ENCODE measurements at places on chromosomes 4 and X.
A peak's percentile ranks its signal among the peaks of the same experiment; 100 is the strongest.

GRCh38 chr4:117965622-117966021, 68.7 kb upstream of the NDST3 start:
- no peak for DNase-seq

DNA sequence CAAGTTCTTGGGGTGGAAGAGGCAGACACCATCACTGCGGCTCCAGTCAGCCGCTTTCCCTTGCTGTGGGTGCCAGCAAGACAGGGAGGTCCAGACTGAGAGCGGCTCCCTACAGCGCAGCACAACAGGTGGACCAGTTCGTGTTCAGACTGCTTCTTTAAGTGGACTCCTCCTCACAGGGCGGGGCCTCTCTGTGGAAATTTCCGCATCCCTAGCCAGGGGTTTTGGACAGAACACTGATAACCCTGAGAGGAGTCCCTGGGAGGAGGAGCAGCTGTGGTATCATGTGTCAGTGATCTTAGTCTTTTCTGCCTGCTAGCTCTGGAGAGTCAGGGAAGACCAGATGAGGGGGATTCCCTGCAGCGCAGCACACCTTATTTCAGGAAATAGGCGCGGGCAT, 48.5 kb downstream of the MAGEC2 start:
- DNase-seq: no peak

GRCh38 chrX:17718649-17719165, 18.6 kb upstream of the SCML1 start:
- no peak for DNase-seq

DNA sequence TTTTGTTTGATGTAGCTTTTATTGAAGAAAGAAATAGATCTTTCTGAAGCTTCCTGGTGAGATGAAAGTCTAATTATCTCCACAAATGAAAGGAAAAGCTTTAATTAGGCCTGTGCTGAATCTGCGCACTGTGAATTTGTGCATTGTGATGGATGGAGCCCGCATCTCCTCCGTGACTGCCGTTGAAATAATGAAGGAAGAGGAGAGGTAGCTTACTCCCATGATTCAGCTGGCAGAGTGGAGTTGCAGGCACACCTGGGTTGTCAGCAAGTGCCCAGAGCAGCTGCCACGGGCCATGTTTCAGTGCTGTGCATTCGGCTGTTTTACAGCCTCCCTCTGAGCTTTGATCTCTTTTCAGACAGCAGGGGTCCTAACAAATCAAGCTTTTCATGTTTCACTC, 735.3 kb upstream of the TENM3 start:
- no peak for DNase-seq

- DNase-seq: no peak
Measured at GRCh38 chr4:26252349-26253025, 68.3 kb upstream of the RBPJ start.

DNA sequence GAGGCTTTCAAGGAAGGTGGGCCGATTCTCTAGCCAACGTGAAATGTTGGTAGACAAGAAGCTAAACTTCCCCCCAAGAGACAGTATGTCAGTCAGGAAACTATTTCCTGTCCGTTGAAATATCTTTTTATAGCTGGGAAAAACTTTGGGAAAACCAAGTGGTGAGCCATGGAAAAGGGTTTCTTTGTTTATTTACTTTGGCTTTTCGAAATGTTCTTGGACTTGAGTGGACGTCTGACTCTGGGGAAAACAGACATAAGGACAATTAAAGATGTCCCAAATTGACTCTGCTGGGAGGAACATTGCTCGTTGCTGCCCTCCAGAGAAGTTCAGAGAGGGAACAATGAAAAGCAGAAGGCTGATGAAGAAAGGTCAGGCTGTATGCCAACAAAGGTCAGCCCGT, 295.4 kb downstream of the RAPGEF2 start:
- no peak for DNase-seq

- DNase-seq: no peak
Measured at GRCh38 chrX:124860736-124861135, 458.9 kb upstream of the TEX13C start.

DNA sequence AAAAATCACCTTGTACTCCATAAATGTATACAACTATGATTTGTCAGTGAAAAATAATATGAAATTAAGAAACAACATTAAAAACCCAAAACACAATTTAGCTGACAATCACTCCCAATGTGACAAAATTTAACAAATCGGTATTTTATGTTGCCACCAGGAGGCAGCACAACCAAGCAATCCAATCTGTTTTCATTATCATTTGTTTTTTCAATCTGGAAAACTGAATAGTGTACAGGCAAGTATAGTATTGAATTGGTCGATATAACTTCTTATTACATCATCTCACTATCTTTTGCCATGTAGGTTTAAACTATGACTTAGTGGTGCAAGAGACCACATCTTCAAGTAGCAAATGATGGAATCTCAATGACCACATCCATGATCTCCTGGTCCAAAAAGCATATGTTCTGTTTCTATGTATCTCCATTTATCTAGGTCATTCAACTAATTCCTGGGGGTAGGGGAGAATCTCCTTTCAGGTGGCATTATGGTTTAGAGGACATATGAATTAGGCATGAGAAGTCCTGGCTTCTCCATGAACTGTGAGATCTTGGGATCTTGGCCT, 112.9 kb upstream of the AGA start:
- no peak for DNase-seq

GRCh38 chr4:128155231-128155855, 94.2 kb downstream of the LARP1B start:
- DNase-seq: no peak

DNA sequence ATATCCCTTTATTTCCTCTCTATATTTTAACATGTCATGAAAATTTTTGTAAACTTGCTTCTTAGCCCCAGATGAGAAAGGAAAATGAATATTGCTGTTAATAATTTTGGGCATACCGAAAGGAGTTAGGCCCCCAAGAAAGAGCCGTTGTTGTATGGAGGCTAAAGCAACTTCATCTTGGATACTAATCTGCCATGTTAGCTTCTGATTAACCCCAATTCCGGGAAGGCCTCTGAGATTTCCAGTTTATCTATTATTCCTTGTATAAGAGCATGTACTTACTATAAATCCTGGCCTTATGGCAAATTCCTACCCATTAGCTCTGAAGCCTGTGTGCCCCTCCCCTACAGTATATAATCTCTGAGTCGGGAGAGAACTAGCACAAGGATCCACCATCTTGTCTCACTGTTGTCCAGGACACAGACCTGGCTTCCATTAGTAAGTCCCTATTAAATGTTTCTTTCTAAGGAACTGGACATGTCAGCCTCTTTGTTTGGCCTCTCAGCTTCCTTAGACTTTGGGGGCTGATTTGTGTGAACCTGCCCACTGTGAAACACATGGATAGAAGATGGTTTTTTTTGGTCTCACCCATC, 20.9 kb upstream of the PLA2G12A start:
- DNase-seq: no peak

- no peak for DNase-seq
Measured at GRCh38 chrX:120302434-120302833, 8.8 kb downstream of the TMEM255A start.

DNA sequence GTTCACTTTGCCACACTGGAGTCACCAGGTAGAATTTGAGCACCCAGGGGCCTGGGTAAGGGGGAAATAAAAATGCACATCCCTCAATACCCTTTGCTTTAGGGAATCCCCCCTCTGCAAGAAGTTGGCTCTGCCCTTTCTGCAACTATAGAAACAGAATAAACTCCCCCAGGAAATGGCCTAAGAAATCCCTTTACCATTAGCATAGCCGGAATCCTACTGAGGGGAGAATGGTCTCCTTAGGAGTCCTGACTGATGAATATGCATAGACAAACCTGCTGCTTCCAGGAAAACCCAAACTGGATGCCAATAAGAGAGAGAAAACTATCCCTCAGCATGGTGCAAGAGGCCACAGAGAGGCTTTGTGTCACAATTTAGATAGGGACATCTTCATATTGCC, 11.0 kb downstream of the EFHC2 start:
- DNase-seq: no peak

DNA sequence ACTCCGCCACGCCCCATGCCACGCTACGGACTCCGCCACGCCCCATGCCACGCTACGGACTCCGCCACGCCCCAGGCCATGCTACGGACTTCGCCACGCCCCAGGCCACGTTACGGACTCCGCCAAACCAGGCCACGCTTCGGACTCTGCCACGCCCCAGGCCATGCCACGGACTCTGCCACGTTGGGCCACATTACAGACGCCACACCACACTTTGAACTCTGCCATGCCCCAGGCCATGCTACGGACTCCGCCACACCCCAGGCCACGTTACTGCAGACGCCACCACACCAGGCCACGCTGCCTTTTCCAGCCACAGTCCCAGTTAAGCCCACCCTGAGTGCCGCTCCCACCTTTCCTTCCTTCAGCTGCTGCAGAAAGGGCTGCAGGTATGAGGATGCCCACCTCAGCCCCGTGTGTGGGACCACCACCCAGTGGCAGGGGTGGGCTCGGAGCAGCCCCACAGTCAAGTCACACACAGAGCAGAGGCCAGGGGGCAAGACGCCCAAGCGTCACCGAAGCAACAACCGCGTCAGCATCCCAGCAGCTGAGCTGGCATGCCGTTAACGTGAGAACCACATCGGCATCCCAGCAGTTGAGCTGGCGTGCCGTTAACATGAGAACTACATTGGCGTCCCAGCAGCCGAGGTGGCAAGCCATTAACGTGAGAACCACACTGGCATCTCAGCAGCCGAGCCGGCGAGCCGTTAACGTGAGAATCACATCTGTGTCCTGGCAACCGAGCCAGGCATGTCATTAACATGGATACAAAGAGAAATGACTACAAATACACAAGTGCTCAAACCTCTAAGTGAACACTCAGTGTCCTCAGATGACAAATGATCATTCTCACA, 26.4 kb downstream of the GAK start:
- DNase-seq: no peak

GRCh38 chr4:72119946-72120345, 88.1 kb downstream of the NPFFR2 start:
- no peak for DNase-seq

- DNase-seq: no peak
Measured at GRCh38 chr4:68319040-68319439, 30.9 kb downstream of the YTHDC1 start.

- peak; percentile 54 for DNase-seq
Measured at GRCh38 chrX:110284159-110284558, 33.7 kb downstream of the AMMECR1 start.

DNA sequence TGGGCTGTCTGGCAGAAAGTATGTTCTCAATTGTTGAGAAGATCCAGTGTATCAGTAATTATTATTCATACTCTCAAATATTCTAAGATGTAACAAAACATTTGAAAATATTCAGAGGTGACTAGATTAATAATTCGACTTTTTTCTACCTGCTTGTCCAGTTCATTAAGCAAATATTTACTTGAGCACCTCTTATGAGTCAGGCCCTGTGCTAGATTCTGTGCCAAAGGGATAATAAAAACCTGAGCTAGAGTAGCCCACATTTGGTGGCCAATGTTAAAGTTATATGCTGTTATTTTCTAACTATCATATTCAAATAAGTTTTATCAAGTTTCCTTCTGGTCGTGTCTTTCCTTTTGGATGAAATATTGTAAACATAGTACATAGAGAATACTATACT, 58.5 kb downstream of the ARHGAP10 start:
- no peak for DNase-seq

GRCh38 chr4:85784348-85784747, 309.4 kb downstream of the ARHGAP24 start:
- DNase-seq: no peak

- no peak for DNase-seq
Measured at GRCh38 chr4:135120195-135120594, 918.6 kb upstream of the PABPC4L start.

DNA sequence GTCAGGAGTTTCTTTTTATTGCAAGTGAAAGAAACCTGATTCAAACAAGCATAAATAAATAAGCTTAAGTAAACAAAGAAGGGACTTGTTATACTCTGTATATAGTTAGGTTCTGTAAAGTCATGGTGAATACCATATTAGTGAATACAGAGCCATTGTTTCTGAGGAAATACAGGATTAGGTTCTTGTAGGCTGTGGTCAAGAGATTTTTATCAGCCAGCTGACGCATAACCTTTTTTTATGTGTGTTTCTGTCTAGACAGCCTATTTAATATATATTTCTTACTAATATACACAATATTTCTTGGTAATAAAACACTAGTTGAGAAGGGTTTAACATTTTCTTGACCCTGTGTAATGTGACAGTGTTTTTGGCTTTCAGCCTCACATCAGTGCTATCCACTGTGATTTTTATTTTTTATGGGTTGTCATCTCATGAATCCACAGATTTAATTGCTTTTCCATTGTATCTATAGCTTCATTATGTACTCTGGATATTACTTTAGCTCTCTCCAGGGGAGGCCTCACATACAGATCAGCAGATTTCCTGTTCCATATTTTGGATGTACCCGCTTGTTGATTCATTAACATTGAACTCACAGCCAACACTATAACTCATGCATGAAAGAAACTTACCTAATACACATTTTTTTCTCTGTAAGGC, 8.0 kb downstream of the HERC3 start:
- peak; percentile 85 for DNase-seq

DNA sequence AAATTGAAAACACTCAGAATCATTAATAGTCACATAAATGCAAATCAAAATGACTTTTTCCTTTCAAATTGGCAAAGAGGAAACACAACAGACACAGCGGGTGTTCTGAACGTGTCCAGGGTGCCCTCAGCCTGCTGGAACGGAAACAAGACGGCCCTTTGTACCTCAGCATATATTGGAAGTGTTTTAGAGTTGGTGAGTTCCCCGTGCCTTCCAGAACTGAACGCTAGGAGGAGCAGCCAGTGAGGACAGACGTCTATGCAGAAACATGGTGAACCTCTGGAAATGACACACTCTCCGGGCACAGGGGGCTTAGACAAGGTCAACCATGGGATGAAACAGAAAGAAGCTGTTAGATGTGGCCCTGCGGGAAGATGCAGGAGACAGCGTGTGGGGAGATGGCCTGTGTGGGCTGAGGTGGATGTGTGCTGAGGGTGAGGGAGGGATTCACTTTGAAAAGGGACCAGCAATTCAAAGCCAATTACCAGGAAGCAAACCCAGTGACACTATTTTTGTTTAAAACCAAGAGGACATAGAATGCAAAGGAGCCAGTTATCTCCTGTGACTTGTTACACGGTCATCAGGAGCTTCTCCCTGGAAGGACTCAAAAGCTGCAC, 40.4 kb downstream of the RNF212 start:
- peak; percentile 11 for DNase-seq

DNA sequence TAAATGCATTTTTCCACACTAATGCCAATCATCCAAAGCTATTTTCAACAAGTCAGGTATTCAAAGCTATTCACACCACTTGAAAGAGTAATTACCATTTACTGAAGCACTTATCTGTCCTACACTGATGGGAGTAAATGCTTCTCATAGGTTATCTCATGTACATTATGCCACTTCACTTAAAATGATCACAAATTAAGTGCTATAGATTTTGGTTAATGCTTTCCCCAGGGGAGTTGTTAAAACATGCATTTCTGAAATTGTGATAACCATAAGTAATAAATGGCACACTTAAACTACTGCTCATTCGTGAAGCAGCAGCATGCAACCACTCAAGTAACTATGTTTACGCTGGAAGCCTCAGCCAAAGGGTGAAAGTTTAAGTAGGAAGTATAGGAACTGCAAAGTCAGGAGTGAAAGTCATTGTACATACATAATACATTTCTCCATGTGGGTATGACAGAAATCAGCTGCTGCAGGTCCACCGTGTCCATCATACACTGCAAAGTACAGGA, 6.6 kb downstream of the PPM1K start:
- no peak for DNase-seq

- no peak for DNase-seq
Measured at GRCh38 chr4:112664611-112665010, 27.7 kb downstream of the LARP7 start.
